Hindlimb muscle (tissue), 1 donor: ENCODE measurements at places on chromosomes 1 and 21.

- no peak for DNase-seq
Measured at GRCh38 chr1:203206129-203206687, 19.7 kb upstream of the CHI3L1 start.

DNA sequence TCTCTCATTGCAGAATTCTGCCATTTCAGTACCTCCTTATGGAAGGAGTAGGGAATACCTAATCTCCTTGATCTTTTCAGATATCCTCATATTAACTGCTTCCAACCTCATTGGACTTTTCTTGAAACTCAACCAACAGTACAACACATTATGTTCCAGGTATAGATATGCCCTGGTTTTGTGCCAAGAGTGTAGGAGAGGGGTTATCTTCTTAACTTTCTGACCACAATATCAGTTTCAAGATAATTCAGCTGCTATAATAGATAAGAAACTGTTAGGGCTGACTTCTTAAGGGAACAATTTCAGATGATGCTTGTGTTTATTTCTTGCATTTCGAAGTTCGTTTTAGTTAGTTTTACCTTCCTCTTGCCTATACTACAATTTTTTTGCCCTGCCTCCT lies 2.1 kb upstream of the LPGAT1 start:
- no peak for DNase-seq

- no peak for DNase-seq
Measured at GRCh38 chr1:180975551-180975950, 47.1 kb downstream of the STX6 start.

DNA sequence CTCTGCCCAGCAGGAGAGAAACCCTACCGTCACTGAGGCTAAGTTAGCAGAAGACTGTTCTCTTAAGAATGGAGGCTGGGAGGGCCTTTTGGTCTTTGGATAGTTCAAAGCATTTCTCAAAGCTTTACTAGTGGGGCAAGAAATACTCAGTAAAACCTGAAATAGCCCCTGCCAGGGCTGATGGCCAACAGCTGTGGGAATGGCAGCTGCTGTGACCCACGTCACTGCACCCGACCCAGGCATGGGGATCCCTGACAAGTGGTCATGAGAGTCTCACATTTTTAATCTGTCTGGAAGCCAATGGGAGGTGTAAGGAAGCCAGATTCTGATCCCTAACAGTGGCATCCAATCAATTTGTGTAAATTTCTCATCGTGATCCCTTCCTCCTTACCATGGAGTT lies 44.5 kb upstream of the ENAH start:
- DNase-seq = peak; percentile 54

DNA sequence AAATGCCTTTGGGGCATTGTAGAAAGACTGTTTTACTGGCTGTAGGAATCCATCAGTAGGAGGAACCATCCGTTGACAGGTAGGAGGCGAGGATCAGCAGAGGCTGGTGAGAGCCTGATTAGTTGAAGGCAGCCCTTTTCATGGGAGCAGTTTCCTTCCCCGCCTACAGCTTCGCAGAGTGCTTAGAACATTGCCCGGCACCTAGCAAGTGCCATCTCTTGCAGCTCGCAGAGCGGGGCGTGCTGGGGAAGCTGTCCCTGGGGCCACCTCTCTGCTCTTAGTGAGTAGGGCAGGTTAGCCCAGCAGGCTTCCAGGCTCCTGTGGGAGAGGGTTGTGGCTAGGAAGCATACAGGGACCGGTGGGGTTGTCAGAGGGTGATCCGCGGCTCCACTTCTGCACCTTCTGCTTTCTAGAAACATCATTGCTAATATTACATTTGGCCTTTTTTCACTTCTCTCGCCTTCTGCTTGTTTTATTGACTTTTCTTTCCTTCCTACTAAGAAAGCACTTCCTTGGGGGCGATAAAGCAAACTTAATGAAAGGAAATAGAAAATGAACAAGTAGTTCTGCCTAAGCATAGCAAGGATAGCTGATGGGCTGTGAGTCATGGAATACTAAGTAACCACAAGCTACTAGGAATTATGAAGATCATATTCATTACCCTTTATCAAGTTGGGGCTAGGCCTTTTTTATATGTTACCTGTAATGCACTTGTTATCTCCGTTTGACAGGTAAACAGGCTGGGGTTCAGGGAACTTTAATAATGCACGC lies 176.7 kb downstream of the GALNT2 start:
- DNase-seq = no peak

DNA sequence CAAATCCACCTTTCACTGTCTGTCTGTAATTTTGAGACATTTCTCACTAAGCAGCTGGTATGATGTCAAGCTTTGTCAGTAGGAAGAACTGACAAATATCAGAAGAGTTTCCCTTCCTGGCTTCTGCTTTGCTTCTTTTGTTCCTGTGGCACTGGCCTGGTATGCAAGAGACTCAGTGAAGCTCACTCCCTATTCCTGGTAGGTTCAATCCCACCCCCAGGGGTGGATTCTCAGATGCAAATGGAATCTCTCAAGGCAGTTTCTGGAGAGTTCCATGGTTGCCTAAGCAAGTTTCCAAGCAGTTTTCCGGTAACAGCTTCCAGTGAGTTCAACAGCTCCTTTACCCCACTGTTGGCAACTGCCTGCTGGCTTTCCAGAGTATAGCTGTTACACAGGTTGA lies 683.4 kb downstream of the PTPRC start:
- DNase-seq = peak; percentile 9

- DNase-seq = no peak
Measured at GRCh38 chr1:45356186-45356585, 15.9 kb upstream of the MUTYH start.
